Hepatic stellate cell (primary cell): ENCODE measurements at places on chromosomes 6 and 20.

- DNase-seq = no peak
Observed at GRCh38 chr6:83781506-83781905, 71.7 kb upstream of the RIPPLY2 start.

- no peak for DNase-seq
Observed at GRCh38 chr20:5627463-5628050, 122.6 kb upstream of the SHLD1 start.

DNA sequence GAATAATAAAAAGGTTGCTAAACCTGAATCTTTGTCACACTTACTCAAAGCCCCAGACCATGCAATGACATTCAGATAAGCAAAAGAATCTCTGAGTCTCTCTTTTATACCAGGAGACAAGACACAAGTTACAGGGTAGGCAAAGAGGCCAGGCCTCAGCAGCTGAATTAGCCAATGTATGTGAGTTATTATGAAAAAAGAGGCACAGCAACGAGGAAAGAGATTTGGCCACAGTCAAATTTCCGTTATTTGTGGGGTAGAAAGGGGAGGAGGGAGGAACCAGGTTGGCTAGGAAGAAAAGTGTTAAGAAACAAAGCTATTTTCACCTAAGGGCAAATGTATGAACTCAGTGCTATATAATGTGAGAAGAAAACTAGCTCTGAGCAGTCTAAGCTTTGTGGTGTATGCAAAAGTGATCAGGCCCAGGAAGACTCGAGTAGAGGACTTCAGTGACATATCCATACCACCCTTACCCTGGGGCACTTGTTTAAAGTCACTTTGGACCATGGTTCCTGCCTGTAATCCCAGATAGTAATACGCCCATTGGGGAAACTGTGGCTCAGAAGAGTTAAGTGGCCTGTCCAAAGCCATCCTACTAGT, 19.1 kb downstream of the IPCEF1 start:
- DNase-seq = no peak

- no peak for DNase-seq
Observed at GRCh38 chr20:23123886-23124285, 37.8 kb upstream of the CD93 start.

- no peak for DNase-seq
Observed at GRCh38 chr6:139627091-139627490, 252.6 kb upstream of the CITED2 start.

DNA sequence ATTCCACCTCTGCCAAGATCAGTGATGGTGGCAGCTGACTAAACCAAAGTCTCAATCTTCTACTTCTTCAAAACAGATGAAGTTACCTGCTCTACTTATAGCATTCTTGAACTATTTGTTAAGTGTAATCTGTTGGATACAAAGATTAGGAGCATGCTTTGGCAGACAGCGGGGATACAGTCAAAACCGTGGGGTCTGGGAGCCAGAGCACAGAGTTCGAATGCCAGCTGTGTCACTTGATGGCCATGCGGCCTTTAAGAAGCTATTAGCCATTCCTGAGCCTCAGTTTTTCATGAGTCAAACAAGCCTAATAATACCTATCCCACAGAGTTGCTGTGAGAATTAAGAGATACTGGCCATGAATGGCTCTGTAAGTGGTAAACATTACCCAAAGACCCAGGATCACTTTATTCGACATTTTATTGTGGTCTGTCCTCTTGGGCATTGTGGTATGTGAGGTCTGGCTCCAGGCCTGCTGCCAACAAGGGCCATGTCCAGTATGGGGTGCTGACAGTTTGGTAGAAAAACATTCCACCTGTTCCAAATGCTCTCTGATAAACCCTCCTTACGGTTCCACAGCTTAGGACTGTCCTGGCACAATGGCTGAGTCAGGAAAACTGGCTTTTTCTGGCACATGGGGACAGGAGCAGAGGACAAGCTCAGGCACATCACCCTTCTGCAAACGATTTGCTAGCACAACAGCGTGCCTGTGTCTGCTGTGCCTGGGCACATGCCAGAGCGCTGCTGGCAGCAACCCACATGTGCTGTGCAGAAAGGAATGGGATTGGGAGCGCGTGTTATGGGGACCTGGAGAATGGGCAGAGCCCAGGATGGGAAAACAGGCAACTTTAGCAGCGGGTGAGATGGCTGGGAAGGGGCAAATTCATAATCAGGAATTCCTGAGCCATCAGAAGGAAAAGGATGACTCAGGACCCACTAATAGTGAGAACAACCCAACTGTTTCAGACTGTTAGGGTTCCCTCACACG, 15.7 kb upstream of the FAM83C start:
- DNase-seq = peak; percentile 59

- no peak for DNase-seq
Observed at GRCh38 chr6:871503-871902, 178.6 kb upstream of the EXOC2 start.

DNA sequence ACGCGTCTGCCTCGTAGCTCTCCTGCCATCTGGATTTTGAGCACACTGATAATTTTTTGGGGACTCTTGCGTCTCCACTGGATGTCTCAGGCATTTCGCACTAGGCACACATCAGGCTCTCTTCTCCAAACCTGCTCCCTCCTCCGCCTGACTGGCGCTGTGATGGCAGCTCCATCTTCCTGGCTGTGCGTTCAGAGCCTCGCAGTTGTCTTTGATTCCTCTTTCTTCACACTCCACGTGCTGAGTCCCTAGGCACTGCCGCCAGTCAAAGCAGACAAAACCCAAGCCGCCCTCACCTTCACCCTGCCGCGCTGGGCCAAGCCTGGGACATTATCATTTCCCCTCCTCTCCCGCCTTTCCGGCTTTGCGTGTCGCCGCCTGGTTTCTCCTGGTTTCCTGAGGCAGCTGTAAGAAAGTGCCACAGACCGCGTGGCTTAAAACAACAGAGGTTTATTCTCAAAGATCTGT, 778 bp downstream of the PSMG4 start:
- DNase-seq = peak; percentile 78

GRCh38 chr6:108120311-108120710, 45.5 kb upstream of the NR2E1 start:
- DNase-seq = no peak

- no peak for DNase-seq
Observed at GRCh38 chr6:128024969-128025368, 124.1 kb upstream of the THEMIS start.

- DNase-seq = no peak
Observed at GRCh38 chr20:38162149-38162548, 2.9 kb downstream of the TGM2 start.

DNA sequence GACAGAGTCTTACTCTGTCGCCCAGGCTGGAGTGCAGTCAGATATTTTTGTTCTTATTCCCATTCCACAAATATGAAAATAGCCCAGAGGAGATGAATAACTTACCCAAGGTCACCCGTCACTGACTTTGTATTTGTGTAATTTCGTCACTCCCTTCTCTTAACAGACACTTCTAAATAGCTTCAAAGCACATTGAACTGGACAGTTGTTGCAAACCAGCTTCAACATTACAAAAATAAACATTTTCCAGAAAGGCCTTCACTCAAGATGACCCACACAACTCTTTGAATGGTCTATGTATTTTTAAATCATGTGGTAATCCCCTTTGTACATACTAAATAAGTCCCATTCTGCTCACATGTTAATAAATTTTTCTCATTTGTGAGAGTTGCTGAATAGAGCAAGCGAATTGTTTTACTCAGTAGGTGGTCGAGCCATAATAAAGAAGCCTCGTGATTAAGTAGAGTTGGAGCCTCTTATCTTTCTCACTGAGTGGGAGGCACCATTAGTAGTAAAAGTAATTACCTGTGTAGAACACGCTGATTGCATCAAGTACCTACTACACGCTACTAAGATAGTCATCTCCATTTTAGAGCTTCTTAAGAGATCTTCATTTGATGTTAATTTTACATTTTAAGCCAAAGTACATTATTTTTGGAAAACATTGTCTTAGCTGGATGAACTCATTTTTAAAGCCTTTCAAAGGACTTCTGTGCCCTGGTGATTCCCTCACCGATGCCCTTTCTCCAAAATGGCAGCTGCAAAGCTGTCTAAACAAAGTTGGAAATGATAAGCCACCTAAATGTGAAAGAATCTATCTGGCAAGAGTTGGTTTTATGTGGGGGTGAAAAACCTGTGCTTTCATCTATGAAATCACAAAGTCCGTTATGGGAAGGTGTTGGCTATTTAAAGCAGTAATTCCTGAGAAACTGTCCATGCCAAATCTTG, 110.0 kb downstream of the TSHZ2 start:
- DNase-seq = no peak

DNA sequence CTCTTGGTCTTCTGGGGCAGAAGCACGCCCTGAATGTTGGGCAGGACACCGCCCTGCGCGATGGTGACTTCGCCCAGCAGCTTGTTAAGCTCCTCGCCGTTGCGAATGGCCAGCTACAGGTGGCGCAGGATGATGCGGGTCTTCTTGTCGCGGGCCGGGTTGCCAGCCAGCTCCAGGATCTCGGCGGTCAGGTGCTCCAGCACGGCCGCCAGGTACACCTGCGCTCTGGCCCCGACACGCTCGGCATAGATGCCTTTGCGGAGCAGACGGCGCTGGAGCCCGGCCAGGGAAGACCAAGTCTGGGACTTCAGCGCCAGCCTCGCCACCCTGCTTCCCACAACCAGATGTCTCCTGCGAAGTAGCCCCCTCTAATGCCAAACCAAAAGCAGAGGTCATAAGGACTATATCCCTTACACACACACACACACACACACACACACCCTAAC, 8.0 kb upstream of the SLC17A3 start:
- DNase-seq = no peak

GRCh38 chr6:91476000-91476399, 889.1 kb upstream of the MAP3K7 start:
- no peak for DNase-seq

DNA sequence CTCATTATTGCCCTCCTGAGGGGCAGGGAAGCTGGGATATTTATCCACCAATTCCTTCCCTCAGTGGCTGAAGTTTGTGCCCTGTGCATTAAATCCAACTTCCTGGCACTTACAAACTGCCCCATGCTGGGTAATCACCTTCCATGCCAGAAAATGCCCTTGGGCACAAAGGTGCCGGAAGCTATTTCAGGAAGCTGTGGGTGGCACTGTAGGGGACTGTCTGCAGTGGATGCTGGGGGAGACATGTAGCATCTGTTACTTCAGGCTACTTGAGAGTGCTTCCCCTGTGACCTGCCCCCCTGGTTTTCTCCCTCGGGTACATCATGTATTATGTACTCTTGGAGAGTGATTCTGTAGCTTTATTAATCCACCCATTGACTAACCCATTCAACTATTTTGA, 24.7 kb upstream of the RALGAPA2 start:
- DNase-seq = no peak

DNA sequence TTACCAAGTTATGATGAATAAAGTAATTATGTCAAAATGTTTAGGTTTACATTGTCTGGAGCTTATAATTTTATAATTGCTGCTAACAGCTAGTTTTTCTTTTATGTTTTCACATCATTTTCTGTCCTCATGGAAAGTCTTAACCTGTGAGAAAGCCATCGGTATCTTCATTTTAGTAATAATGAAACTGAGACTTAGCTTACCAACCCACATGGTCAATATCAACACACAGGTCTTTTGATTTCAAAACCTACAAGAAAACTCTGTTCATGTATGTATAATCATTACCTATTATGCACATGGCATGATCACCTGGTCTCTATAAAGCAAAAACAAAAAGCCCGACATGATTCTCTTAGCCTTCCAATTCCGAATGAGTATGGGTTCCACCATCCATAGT, 61.9 kb downstream of the KCNQ5 start:
- no peak for DNase-seq

DNA sequence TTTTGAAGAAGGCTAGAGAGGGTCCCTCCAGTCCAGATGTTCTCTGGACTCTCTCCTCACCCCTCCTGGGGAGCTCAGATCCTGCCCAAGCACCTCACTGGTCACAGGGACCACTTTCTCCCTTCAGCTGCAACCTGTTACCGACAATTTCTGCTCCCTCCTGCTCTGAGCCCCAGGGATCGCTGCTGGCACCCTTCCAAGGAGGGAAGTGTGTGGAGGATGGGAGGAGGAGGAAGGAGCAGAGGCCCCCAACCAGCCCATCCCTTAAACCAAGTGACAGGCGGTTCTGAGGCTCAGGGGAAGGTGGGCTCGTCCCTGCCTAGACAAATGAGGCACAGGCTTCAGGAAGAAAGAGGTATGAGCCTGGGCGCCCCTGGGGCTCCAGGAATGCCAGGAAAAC, 13.9 kb downstream of the PMEPA1 start:
- no peak for DNase-seq

GRCh38 chr6:5680095-5680494, 326.6 kb downstream of the NRN1 start:
- DNase-seq = no peak
